Spinal cord (tissue), 10 donors: ENCODE measurements at places on chromosomes 11 and 22.

GRCh38 chr11:36215693-36216060 is 73.5 kb downstream of the COMMD9 start:
- DNase-seq: no peak

- no peak for DNase-seq
These were observed 1295.0 kb downstream of the JRKL start for GRCh38 chr11:97684486-97685439.

GRCh38 chr11:114610550-114610949 is 15.0 kb upstream of the NXPE4 start:
- DNase-seq: no peak

DNA sequence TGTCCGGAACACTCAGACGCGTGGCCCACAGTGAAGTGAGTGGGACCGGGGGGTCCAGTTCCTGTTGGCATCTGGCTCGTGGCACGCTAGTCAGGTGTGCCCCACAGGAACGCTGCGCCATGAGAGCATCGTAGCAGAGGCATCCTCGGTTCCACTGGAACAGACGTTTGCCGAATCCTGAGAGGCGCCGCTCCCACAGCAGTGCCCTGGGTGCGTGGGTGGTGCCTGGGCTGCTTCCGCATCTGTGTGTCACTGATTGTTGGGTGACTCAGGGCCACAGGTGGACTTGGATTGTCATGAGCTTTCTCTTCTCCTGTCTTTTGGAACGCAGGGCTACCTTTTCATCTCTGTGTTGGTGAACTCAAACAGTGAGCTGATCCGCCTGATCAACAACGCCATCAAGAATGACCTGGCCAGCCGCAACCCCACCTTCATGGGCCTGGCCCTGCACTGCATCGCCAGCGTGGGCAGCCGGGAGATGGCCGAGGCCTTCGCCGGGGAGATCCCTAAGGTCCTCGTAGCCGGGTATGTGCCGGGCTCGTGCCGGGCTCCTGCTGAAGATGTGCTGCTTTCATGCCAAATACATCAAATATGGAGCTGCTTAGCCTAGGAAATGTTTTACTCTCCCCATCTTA is 46.2 kb downstream of the AP2A2 start:
- DNase-seq: no peak

DNA sequence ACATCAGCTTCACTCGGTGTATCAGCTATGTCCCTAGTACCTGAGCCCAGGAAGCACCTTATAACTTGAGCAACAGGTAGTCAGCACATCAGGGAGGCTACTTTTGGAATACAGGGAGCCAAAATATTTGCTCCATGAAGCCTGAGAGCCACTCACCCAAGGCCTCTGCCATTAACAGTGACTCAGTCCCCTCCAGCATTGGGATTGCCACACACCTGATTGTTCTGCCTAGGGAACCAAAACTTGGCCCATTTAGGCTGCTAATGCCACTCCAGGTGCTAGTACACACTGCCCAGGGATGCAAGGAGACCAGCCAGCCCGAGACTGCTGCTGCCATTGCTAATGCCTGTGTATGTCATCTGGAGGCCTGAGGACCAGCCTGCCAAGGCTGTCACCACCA is 773.6 kb upstream of the TENM4 start:
- no peak for DNase-seq

GRCh38 chr11:70720281-70720680 is 322.0 kb downstream of the CTTN start:
- DNase-seq: no peak

GRCh38 chr11:119258180-119258579 is 52.0 kb downstream of the CBL start:
- no peak for DNase-seq

GRCh38 chr11:11391796-11392463 is 38.9 kb upstream of the CSNK2A3 start:
- DNase-seq: no peak

- DNase-seq: no peak
These were observed 23.3 kb upstream of the PPFIA1 start for GRCh38 chr11:70247042-70247709.

DNA sequence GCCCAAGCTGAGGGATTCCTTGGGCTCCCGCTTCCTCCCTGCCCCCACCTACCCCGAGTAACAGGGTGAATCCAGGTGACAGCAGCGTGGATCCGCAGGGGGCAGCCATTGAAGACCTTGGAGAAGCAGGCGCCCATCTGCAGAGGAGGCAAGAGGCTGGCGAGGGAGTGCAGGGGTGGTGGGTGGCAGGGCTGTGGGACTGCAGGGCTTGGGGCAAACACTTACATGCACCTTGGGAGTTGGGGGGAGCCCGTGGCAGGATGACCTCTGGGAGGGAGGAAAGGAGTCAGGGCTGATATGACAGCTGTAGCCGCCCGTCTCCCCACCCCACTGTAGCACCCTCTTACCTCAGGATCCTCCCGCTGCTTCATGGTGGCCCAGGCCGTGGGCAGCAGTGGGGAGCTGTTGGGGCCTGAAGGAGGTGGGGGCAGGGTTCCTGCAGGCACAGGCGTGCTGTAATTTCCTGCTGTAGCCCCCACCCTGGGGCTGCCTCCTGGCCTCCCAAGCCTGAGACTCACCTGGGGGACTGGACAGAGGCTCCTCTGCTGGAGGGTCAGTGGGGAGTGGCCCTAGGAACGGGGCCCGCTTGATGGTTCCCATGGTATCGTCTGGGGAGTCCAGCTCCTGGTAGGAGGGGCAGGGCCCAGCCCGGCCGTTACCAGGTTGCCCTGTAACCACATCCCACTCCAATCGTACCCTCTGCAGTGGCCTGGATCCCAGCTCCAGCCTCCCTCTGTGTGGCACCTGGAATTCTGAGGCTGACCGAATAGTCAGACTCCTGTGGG is 6.1 kb downstream of the MAP4K2 start:
- no peak for DNase-seq

GRCh38 chr11:61828379-61828628 is 204 bp downstream of the FADS2 start:
- no peak for DNase-seq

GRCh38 chr11:721741-722345 is 15.8 kb downstream of the EPS8L2 start:
- no peak for DNase-seq

GRCh38 chr22:31895411-31896123 is 48.8 kb upstream of the YWHAH start:
- no peak for DNase-seq

DNA sequence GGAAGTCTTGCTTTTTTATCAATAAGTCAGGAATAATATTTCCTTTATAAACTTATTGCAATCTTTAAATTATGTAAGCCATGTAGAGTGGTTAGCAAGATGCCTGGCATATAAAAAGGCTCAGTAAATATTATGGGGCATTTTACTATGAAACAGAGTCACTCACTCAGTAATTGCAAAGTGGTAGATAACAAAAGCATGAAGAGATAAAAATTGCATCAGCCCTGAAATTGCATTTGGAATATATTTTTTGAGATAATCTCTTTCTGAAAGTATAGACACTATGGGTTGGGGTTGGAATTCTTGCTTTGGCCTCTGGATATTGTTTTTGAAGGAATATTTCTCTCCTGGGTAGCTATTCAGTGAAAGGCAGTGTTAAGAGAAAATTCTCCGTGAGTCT is 188.6 kb downstream of the JRKL start:
- no peak for DNase-seq

DNA sequence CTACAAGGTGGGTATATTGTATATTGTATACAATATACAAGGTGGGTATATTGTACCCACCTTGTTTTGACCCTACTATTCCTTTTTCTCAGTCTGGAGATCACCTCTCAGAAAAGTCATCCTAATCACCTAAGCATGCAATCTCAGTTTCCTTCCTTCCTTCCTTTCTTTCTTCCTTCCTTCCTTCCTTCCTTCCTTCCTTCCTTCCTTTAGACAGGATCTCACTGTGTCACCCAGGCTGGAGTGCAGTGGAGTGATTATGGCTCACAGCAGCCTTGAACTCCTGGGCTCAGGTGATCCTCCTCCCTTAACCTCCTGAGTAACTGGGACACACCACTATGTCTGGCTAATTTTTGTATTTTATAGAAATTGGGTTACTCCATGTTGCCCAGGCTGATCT is 1.2 kb upstream of the KCNE3 start:
- no peak for DNase-seq

GRCh38 chr11:43736502-43737200 is 56.1 kb downstream of the HSD17B12 start:
- peak; percentile 86 for DNase-seq
